ENCODE measurements at places on chromosomes 11 and 22.

DNA sequence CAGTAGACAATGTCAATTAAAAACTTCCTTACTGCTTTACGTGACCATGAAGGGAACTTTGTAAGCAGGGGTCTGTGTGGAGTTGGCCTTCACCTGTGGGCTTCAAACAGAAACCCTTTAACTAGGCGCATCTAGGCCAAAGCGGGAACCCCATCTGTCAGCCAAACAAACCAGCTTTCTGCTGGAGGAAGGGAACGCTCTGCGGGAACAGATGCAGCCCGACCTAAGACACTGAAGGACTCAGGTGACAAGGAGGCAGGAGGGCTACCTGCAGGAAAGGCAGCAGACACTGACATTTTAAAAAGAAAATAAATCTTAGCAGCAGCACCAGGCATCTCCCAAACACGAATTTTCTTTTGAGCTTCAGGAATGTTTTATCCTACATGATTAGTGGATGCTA lies 78.4 kb downstream of the CADM1 start:
- no peak for DNase-seq

DNA sequence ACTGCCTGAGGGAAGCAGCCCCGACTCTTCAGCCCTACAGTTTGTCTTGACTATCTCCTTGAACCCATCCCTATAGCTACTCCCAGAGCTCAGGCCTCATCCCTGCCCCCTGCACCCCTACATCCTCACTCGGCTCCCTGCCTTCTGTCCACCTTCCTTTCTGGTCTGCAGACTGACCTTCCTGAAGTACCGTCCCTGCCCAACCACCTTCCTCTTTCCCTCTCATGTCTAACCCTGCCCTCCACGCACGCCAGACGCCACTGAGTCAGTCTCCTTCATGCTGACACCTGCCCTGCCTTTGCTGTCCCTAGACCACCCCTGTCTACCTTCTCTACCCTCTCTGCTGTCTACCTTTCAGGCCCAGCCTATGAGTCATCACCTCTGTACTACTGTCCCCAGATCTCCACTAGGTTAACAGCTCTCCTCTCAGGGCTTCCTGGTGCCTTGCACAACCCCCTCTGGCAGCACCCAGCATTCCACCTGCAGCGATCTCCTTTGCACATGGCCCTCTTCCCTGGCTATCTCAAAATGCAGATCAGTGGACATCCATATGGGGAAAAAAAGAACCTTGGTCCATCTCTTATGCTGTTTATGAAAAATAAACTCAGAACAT lies 8.9 kb downstream of the KCTD21 start:
- DNase-seq, result no peak

DNA sequence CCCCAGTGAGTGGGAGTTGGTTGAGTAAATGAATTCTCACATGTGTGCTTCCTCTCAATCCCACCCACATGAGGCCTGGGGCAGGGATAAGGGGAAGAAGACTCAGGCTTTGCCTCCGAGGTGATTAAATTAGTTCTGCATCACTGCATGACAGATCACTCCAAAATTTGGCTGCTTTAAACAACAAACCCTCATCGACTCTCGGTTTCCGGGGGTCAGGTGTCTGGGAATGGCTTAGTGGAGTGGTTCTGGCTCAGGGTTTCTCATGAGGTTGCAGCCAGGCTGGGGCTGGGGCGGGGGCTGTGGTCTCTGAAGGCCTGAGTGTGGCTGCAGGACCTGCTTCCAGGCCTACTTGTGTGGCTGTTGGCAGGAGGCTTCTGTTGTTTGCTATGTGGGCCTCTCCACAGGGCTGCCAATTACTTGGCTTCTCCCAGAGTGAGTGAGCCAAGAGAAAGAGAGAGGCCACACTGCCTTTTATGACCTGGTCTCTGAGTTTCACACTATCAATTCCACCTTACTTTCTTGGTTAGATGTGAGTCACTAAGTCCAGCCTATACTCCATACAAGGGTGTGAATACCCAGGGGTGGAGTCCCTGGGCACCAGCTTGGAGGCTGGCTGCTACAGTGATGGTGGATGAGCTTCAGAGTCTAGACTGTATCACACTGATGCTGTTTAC lies 15.9 kb downstream of the MOGAT2 start:
- DNase-seq, result no peak

- DNase-seq, result no peak
Observed at GRCh38 chr11:113077379-113077778, 116.2 kb downstream of the NCAM1 start.

Measured in esophagus squamous epithelium (tissue), 5 donors.